SHP77 treated with DMSO at 0.1 percent for 48 hours (cell line): ENCODE measurements at places on chromosomes 5 and 9.

GRCh38 chr5:128778474-128778873 lies 186.8 kb upstream of the SLC27A6 start:
- DNase-seq, result no peak

GRCh38 chr9:19133549-19134345 lies 6.5 kb upstream of the PLIN2 start:
- DNase-seq, result no peak

GRCh38 chr9:88319936-88320747 lies 68.1 kb upstream of the SPIN1 start:
- DNase-seq, result no peak

DNA sequence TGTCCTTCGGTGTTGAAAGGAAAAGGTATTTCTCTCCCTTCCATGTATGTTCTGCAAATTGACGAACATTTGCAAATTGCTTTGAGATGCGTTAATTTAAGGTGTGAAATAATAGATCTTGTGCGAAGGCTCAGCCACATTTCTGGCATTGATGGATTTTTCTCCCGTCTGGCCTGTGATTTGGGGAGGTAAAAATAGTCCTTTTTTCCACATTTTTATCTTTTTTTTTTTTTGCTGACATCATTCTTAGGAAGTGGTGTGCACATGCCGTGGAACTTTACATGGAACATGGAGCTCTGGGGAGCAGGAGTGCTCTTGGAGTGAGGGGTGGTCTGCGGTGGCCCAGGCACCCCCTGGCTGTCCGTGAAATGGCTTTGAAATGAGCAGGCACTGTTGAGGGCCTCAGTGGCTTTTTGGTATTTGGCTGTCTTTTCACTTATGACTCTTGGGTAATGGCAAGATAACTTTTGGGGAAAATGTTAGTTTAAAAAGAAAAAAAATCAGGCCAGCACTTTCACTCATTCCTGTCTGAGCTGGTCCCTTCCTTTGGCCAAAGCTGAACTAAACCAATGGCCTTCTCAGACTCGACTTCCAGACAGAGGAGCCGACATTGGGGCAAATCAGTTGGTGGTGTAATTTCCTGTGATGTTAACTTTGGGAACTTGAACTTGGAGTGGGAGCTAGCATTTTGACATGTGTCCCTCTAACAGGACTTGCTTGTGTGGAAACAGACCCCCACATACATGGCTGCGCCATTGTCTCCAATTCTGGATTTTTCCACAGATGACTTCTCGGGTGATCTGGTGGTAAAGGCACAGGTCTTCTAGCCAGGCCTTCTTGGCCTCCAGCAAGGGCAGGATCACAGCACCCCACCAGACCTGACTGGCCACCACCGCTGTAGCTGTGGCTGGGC lies 4.2 kb downstream of the NEK6 start:
- no peak for DNase-seq

DNA sequence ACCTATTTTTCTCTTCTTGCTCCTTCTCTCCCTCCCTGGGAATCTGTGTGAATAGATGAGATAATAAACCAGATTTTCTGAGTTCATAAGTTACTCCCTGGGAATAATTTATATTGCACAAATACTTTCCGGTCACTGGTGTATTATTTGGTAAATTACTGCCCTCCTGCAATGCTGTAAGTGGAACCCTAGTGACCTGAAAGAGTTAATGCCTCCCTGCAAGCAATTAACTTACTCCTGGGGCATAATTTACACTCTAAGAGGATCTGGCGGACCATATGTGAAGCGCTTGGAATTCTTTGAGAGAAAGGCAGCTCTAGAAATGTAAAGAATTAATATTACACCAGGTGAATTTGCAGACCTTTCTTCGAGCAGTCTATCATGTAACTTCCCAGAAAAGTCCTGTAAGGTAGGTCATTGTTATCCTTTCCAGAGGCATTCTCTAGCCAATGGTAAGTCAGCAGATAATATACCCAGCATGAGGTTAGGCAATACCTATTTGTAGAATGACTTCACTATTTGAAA lies 7.0 kb upstream of the GDNF start:
- no peak for DNase-seq

- no peak for DNase-seq
Observed at GRCh38 chr9:133760713-133761290, 22.6 kb upstream of the SARDH start.

DNA sequence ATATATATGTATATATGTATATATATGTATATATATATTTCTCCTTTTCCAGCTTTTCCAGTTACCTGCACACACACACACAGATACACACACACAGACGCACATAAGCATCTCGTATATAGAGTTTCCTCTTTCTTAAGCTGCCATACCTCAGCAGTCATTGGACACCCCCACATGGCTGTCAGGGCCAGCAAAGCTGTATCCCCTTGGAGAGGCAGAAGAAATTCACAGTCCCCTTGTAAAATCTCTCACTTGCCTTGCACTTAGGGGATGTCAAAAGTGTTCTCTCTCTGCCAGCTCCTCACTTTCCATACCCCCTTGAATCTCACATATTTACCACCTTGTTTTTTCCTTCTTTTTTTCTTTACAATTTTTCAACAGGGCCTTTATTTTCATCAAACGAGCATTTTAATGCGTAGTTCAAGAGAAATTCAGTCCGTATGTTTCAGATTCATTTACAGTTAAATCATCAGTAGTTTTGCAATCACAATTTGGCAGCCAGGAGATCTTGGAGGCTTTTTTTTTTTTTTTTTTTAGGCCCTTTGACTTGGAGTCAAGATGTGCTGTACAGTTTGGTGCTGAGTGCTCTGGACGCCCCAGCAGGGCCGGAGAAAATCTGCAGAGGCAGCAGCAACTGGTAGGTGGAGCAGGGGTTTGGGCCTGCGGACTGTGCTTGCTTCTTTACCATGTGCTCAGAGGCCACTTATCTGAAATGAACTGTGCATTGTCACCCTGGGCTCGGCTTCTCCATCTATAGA lies 244.9 kb upstream of the KLF4 start:
- no peak for DNase-seq

GRCh38 chr5:84373506-84373905 lies 11.2 kb downstream of the EDIL3 start:
- DNase-seq, result no peak

DNA sequence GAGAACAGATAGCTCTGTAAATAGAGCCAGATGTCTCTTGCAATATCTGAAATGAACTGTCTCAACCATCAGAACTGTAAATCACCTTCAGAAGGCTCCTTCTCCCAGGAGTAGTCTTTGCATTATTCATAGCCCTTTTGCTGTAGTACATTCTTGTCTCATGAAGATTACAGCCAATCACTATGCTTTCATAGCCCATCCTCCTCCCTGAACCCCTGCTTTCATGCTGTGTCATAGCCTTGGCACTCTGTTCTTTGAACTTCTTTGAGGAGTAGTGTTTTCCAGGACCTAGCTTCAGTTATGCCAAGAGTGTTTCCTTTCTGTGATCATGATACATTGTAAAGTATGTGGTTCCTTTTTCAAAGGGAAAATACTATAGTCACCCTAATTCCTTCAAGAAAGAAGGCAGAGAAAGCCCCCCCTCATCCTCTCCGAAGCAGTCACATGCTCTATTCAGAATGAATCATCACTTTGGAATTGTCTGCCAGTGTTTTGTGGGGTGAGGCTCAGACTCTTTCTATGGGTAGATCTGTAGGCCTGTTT lies 61.1 kb downstream of the GRIA1 start:
- no peak for DNase-seq

- DNase-seq, result no peak
Observed at GRCh38 chr9:85527331-85528020, 214.3 kb downstream of the AGTPBP1 start.

- no peak for DNase-seq
Observed at GRCh38 chr9:129609486-129610212, 11.3 kb downstream of the C9orf50 start.

DNA sequence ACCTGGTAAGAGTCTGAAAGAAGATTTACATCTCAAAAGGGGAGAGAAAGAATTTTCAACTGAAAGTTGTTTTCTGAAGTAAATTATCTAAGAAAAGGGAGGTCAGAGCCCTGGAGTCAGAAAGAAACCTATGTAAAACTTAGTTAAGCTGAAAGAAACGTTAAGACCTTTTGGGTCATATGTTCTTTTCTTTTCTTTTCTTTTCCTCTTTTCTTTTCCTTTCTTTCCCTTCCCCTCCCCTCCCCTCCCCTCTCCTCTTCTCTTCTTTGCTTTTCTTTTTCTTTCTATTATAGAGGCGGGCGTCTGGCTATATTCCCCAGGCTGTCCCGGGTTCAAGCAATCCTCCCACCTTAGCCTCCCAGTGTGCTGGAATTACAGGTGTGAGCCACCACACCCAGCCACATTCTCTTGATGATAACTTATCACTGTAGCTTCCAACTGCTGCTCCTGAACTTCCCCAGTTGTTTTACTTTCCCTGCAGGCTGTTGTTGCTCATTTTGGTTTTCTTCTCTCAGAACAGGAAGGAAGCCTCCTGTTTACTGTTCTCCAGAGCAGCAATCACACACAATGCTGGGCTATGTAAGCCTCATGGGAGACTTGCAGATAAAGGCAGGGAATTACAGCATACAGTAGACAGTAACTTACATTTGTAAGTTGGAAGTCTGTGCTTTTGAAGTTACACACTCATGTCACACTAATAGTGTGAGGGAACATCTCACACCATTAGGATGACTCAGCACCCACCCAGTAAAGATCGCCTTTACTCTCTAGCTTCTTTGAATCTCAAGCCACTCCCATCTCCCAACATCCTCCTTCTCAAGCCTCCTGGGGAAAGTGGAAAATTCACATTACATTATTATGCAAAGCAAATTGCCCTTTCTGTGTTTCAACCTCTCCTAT lies 2216.6 kb upstream of the WWC1 start:
- DNase-seq, result no peak

DNA sequence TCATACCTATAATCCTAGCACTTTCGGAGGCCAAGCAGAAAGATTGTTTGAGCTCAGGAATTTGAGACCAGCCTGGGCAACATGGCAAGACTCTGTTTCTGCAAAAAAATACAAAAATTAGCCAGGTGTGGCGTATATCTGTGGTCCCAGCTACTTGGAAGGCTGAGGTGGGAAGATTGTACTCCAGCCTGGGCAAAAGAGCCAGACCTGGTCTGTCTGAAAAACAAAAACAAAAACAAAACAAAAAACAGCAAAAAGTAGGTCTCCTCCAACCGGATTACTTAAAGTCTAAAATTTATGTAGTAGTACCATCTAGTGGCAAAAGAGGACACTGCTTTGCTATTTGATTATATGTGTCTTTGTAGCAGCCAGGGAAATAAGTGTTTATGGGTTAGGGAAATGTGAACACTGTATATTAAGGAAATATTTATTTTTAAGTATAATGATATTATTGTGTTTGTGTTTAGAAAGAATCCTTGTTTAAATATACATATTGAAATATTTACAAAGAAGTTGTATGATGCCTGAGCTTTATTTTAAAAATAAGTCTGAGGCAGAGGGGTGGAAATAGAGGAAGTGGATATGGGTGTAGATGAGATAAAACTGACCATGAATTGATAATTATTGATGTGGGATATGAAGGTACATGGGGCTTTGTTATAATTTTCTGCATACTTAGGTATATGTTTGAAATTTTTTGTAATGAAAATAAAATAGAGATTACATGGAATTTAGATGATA lies 20.0 kb downstream of the APC start:
- peak; percentile 41 for DNase-seq

DNA sequence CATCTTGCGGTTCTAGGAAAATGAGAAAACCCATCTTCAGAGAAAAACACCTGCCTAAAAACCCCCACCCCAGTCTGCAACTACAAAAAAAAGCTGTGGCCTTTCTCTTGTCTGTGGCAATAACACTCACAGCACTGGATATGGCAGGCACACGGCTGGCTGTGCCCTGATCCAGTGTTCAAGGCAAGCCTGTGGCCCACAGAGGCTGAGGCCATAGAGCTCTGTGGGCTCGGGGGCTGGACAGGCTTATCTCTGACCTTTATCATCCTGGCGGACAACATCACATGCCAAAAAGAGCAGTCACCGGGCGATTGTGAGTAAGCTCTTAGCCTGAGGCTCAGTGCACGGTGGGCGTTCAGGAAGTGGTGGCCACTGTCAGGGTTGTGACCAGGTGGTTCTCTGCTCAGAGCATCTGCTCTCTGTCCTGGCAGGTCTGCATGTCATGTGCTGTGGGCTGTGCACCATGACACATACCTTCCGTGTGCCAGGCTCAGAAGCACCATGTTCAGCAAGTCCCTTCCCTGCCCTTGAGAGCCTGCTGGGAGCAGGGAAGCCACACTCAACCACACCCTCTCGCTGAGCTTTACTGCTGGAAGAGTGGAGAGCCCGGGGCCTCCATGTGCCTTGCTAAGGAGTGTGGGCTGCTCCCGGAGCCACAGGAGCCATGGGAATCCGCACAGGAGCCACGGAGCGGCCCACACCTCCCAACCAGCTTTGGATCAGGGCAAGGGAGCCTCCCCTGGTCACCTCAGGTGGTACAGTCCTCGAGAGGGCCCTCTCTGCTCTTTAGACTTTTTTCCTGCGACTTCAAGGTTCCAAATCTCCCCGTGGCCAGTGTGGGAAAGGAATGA lies 34.6 kb upstream of the WDR38 start:
- no peak for DNase-seq

- peak; percentile 4 for DNase-seq
Observed at GRCh38 chr9:76302947-76303550, 91.2 kb downstream of the RFK start.

DNA sequence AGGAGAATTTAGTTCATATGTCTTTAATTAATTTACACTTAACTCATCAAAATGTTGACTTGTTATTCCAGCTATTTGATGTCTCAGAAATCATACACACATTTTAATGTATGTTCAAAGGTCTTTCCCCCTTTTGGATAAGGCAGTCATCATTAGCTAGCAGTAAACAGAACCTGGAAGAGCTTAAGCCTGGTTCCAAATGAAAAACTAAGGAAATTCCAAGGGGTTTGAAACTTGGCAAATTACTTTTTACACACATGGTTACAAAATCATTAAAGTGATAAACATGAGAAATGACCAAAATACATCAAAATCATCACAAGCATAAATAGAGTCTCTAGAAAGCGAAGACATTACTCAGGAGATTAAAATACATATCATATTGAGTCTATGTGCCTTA lies 359.8 kb upstream of the ZNF608 start:
- DNase-seq, result no peak
